ENCODE measurements at places on chromosomes 3 and 15.

DNA sequence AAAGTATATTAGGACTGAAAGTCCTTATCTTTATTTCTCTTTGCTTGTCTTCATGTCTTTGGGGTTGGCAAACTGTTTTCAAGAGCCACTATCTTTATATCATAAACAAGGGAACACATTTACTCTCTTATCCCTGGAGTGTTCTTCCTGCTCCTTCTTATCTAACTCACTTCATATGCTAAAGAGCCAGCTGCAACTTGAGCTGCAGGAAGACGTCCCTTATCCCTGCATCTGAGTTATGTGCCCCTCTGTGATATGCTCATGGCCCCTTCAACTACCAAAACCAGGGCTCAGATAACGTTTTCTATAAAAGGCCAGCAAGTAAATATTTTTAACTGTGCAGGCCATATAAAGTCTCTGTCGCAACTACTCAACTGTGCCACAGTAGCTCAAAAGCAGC is 137.0 kb upstream of the CRBN start:
- DNase-seq, result no peak

GRCh38 chr15:57854531-57854930 is 148.0 kb downstream of the POLR2M start:
- DNase-seq, result no peak

DNA sequence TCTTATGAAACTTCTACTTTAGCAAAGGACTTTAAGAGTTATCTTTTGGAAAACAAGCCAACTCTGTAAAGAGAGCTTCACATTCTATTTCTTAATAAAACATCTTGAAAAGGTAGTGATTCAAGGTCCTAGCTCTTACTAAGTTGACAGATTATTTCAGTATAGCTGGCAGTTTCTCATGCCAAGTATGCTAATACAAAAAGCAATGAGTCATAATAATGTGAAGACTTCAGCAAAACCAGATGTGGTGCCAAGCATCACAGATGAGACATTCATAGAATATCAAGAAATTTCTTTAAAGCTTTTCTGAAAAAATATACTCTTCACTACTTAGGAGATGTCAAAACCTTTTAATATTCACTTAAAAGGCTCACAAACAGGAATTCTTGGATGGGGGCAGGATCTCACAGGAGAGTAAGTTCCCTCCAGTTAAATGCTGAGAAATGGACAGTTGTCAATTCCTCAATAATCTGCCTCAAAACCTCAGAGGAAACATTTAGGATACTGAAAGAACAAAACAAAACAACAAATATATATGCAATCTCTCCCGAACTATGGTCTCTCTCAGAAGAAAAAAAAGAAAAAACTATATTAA is 45.6 kb downstream of the DCBLD2 start:
- DNase-seq, result peak; percentile 89

GRCh38 chr15:69880571-69881301 is 217.0 kb downstream of the TLE3 start:
- no peak for DNase-seq

GRCh38 chr3:192011137-192011536 is 550.2 kb downstream of the PYDC2 start:
- DNase-seq, result no peak

GRCh38 chr3:25306066-25306465 is 122.0 kb upstream of the RARB start:
- DNase-seq, result no peak

- DNase-seq, result no peak
Observed at GRCh38 chr3:26104851-26105251, 315.0 kb downstream of the OXSM start.

- no peak for DNase-seq
Observed at GRCh38 chr3:25782636-25782937, 656 bp downstream of the NGLY1 start.

DNA sequence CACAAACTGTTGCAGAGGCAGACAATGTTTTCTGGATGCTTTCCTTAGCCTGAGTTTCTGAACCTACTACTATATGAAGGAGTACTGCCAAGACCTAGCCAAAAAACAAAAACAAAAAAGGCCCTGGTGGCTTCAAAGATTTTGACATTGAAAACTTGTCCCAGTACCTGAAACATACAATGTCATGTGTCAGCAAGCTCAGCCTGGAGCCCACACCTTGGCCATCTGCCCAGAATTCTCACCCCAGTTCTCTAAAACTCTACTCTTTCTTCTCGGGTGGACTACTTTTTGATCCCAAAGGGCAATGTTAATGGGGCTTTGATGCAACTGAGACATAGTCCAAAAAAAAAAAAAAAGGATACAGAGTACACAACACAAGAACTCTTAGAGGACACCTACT is 81.4 kb downstream of the FAM174B start:
- no peak for DNase-seq

DNA sequence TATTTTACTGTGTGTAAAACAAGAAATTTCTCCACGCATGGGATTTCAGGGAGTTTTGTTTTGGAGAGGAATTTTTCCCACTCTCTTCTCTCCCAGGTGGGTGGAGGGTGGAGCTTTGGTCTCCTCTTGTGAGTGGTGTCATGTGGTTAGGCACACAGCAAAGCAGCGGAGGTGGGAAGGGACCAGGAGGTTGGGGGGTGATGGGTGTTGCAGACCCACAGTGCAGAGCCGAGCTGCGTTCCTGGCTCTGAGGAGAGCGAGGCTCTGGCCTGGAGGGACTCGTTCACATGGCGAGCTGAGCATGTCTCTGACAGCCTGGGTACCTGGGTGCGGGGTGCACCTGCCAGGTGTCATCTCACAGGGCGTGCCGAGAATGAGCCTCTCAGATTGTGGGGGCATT is 87.8 kb downstream of the RYR3 start:
- DNase-seq, result no peak

- no peak for DNase-seq
Observed at GRCh38 chr3:105502333-105502732, 135.6 kb downstream of the ALCAM start.

DNA sequence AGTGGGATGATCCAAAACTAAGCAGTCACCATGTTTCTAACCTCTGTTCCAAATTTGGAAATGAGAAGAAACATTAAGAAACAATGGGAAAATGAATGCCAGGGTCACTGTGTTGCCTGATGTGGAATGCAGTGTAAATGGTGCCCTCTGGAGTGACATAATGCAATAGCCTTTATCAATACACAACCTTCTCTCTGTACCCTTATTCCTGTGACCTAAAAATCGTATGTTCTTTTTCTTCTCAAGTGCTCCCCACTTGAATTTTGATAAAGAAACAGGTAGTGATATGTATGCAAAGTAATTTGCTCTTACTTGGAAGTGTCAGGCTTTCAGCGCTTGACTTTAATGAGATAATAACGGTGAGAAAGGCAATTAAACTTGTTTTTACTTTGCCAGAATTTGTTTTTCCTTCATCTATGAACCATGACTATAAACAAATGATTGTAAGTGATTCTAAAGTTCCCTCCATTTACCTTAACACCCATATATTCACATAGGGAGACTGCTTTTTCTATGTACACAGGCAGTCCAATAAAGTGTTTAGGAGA is 145.8 kb upstream of the THRB start:
- DNase-seq, result peak; percentile 14

GRCh38 chr3:118347396-118348168 is 687.1 kb downstream of the IGSF11 start:
- DNase-seq, result no peak

GRCh38 chr3:75978686-75979085 is 193.3 kb upstream of the ZNF717 start:
- DNase-seq, result peak; percentile 45

GRCh38 chr3:77149382-77149781 is 109.5 kb downstream of the ROBO2 start:
- no peak for DNase-seq

- DNase-seq, result no peak
Observed at GRCh38 chr3:181920409-181920808, 208.7 kb downstream of the SOX2 start.

Data from HS-5 (cell line).